ENCODE measurements at places on chromosomes 13 and 19.

DNA sequence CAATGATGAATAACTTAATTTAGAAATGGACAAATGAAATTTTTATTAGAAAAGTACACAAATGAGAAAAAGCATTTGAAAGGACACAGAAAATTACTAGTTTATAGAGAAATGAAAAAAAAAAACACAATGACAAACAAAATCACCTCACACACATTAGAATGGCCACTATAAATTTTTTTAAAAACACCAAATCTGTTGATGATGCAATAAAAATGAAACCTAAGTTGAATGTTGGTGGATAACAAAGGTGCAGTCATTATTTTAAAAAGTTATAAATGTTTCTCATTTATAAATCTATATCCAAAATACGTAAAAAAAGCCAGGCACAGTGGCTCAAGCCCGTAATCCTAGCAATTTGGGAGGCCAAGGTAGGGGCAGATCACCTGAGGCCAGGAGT lies 20.8 kb downstream of the ZNF626 start:
- no peak for DNase-seq

DNA sequence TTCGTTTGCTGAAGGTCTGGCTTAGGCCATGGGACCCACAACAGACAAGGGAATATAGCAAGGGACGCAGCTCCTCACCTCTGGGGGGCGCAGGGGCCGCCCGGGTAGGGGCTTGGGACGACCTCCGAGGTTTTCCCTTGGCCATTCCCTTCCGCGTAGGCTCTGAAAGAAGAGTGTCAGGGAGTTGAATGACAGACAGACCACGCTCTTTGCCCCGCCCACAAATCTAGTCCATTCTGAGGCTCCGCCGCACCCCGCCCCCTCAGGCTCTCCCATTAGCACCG lies 11.4 kb upstream of the ZNF414 start:
- no peak for DNase-seq

GRCh38 chr19:38425810-38426466 lies at the start of gene RASGRP4:
TSS of gene RASGRP4 (minus strand) at chr19:38426219. CDS start at chr19:38426091, 128 bp downstream.
- DNase-seq, result no peak

GRCh38 chr19:31255174-31255799 lies 93.9 kb downstream of the TSHZ3 start:
- DNase-seq, result no peak

DNA sequence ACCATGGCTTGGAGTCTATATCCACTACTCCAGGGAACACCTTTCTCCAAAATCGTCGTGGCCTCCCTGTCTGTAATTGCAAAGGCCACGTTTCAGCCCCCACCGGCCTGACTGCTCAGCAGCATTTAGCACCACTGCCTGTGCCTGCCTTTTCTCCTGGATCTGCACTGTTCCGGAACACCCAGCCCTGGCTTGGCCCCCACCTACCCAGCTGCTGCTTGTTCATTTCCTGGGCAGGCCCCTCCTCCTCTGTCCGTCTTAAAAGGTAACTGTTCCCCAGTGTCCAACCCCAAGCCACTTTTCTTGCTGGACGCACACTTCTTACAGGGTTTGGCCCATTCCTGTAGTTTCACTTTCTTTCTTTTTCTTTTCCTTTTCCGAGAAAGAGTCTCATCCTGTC lies 8.5 kb upstream of the SYT5 start:
- no peak for DNase-seq

DNA sequence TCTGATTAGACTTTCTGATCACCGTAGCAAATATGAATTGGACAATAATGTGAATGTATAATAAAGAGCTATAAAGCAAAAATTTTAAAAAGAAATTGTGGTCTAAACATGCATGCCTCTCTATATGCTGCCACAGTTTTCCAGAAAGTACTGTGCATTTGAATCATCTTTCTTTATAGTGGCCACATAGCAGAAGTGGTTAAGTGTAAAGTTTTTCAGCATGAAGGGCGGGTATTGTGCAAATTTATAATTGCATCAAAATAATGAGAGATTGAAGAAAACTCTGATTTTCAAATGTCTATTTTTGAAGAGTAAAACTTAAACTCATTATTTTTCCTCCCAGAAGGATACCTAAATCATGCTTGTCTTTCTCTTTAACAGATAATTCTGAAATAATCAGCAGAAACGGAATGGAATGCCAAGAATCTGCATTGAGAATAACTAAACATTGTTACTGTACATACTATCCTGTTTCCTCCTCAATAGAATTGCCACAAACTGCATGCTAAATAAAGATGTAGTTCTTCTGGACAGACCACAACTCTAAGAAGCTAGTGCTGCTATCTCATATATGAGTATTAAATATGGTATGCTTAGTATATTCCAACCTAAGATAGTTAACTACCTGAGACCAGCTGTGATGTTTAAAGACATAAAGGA lies 42.9 kb upstream of the RAP2A start:
- DNase-seq, result no peak

DNA sequence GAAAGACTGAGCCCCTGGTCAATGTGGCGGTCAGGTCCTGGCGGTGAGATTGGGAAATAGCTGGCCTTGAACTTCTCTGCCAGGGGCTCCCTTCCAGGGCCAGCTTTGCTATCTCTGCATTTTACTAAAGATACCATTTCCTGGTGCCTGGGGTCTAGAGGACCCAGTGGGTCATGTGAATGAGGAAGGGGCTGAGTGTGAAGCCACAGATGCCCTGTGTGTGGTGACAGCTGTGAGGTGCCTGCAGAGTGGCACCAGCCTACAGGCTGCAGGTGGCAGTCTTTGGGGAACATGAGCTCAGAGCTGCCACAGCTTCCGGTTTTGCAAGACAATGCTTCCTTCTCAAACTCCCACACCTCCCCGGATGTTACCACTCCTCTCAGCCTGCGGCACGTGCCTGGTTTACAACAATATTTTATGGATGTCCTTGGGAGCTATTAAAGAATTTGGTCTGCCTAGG lies 5.2 kb upstream of the MLNR start:
- no peak for DNase-seq

GRCh38 chr13:110520431-110521295 lies 40.9 kb downstream of the RAB20 start:
- DNase-seq, result no peak

DNA sequence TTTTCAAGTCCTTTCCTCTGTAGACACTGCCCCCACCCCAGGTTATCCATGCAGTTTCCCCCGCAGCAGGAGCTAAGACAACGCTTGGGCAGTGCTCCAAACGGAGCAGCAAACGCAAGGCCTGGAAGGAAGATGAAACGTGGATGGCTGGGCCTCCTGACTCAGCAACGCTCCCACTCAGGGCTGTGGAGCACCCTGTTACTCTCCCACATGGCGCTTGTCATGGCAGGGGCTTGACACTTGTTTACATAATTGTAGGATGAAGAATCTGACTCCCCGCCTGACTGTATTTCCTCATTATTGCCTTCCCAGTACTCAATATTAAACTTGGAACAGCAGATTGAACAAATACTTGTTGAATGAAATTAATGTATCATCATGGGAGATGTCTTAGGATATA lies 799 bp upstream of the C1QTNF9B start:
- DNase-seq, result no peak

DNA sequence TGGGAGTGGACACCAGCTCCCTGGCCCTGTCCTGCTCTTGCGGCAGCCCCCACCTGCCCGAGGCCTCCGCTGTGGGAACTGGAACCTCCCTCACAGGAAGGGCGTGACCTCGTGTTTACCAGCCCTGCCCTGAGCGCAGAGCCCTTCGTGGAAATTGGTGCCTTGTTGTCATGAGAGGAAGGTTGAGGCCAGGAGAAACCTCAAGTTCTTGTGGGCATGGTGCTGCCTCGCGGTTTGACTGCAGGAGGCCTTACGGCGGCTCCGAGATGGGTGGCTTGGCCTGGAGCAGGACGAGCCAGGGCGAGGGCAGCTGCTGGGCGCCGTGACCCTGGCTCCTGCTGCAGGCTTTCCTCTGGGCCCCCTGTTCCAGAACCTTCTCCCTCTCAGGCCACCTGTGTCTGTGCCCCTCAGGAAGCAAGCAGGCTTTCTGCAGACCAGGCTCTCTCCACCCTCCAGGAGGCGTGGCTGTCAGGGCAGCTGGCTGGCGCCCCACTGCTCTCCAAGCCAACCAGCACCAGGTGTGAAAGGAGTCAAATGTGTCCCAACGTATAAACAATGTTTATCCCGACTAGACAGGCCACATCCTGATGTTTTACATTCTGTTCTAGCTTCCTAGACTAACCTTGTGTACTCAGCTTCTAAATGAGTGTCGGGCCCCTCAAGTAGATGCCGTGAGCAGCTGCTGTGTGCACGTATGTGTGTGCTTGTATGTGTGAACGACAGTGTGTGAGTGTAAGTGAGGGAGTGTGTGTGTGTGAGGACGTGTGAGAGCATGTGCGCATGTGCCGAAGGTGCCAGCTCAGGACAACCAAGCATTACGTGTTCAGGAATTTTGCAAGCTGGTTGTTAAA lies 10.4 kb upstream of the RASA3 start:
- no peak for DNase-seq

DNA sequence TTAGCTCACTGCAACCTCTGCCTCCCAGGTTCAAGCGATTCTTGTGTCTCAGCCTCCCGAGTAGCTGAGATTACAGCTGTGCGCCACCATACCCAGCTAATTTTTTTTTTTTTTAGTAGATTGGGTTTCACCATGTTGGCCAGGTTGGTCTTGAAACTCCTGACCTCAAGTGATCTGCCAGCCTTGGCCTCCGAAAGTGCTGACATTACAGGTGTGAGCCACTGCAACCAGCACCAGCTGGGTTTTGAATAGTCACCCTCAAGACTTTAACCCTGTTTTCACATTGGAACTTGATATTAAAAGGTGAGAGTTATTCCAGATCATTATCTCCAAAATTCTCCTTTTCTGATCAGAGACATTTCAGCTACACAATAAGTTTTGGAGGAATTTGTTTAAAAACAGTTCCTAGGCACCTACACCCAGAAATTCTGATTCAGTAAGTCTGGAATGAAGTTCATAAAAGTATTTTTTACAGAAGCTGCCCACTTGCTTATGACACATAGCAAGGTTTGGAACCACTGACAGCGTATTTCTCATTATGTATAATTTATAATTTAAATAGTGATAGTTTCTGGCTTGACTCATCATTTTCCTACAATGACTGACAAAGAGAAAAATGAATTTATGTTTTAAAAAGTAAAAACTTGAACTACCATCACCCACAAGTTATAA lies 417.3 kb downstream of the DIAPH3 start:
- DNase-seq, result no peak

GRCh38 chr19:13164343-13165161 lies 14.3 kb downstream of the IER2 start:
- peak; percentile 15 for DNase-seq

DNA sequence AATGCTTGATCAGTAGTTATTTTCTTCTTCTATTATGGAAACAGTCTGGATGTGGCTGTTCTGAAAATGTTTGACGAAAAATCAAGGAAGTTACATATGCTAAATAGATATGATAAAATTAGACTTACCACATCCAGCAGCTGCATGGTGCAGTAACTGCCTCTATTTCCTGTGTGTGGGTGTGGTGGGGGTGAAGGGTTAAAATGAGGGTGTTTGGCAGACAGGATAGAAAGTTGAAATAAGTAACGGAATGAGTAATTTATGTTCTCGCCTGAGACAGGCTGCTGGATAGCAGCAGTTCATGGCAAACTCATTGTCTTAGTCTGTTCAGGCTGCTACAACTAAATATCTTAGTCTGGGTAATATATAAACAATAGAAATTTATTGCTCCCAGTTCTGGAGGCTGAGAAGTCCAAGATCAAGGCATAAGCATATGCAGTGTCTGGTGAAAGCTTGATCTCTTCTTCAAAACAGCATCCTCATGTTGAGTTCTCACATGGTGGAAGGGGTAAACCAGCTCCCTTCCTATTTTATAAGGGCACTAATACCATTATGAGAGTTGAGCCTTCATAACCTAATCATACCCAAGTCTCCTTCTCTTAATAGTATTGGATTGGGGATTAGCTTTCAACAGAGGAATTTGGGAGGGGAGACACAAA lies 1248.9 kb downstream of the SLITRK5 start:
- no peak for DNase-seq

GRCh38 chr19:2806736-2807378 lies 12.8 kb upstream of the ZNF554 start:
- DNase-seq, result no peak

DNA sequence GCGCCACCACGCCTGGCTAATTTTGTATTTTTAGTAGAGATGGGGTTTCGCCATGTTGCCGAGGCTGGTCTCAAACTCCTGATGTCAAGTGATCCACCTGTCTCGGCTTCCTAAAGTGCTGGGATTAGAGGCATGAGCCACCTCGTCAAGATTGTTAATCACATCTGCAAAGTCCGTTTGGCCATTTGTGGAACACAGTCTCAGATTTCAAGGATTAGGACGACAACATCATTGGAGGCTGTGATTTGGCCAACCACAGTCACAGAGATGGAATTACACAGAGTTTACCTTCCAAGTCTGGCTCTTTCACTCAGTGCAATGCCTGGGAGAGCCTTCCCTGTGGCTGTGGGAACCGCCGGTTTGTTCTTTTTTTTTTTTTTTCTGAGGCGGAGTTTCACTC lies 17.8 kb downstream of the SULT2B1 start:
- DNase-seq, result no peak

DNA sequence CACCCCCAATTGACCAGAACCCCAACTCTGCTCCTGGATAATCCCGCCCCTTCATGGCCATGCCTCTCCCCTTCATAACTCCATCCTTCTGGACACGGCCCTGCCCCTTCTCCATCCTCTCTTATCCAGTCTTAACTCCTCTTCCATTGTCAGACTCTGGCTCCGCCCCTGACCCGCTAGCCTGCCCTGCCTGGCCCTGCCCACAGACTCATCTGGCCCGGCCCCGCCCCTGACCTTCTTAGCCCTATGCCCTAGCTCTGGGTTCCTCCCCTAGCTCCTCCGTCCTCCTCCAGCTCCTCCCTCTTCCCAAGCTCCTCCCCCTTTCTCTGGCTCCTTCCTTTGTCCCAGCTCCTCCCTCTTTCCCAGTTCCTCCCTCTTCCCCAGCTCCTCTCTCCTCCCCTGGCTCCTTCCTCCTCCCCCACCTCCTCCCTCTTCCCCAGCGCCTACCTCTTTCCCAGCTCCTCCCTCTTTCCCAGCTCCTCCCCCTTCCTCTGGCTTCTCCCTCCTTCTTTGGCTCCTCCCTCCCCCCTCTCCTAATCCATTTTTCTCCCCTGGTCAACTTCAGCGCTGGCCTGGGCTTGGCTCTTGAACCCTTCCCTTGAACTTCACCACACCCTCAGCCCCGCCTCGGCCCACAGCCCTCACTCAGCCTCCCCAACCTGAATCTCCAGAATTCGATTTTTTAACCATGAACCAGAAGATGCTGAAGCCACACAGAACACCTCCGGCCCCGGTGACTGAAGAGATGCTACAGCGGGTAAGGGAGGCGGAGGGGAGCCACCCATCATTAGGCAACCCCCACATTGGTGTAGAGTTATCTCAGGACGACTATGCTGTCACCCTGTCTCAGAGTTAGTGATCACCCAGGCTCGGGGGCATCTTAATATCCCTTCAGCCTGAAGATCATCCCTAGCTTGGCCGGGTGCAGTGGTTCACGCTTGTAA lies 9.2 kb upstream of the ZNF358 start:
- DNase-seq, result no peak

GRCh38 chr19:13833330-13834243 lies 38.3 kb downstream of the ZSWIM4 start:
- peak; percentile 77 for DNase-seq

GRCh38 chr13:30121666-30122065 lies 185.7 kb downstream of the KATNAL1 start:
- no peak for DNase-seq

All from NCI-H2227 treated with DMSO at 0.1 percent for 48 hours (cell line).